Lower leg skin (tissue), 4 donors: ENCODE measurements at places on chromosomes 6 and 20. TPM values are rescaled to one million over a fixed set of nuclear protein-coding genes. Genes with fewer than 3 reads are reported as not detected.

The HIVEP1 gene
- total RNA-seq = 27.9 TPM

- no peak for DNase-seq
Observed at GRCh38 chr6:31401403-31401802, 2.0 kb upstream of the MICA start.

DNA sequence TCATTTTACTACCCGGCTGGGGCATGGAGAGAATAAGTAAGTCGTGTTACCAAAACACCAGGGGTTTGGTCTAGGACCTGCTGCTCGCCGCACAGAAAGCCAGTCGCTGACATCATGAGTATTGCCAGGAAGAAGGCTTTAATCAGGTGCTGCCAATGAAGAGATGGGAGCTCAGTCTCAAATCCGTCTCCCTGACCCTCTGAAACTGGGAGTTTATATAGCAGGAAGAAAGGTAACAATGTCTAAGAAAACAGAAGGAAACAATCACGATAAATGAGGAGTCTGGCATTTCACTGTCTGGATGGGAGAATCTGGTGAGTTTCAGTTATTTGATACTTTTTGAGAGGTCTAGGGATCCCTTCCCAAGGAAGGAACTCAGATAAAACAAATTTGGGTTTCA is 437.9 kb upstream of the JARID2 start:
- no peak for DNase-seq

DNA sequence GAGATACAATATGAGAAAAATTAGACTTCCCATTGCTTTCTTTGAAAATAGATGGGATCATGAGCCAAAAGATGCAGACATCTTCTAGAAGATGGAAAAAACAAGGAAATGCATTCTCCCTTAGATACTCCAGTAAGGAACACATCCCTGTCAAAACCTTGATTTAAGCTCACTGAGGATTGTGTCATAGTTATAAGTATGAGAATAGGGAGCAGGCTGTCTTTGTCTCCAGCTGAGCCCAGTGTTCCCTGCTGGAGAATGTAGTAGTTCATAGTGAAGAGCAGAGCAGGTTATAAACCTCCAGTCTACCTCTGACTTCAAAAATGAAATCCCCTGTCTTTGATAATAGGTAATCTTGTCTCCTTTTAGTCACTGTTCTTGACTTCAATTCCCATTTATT is 589.9 kb downstream of the PHF3 start:
- DNase-seq = no peak
